Foreskin fibroblast (primary cell): ENCODE measurements at places on chromosomes 5 and 9.

DNA sequence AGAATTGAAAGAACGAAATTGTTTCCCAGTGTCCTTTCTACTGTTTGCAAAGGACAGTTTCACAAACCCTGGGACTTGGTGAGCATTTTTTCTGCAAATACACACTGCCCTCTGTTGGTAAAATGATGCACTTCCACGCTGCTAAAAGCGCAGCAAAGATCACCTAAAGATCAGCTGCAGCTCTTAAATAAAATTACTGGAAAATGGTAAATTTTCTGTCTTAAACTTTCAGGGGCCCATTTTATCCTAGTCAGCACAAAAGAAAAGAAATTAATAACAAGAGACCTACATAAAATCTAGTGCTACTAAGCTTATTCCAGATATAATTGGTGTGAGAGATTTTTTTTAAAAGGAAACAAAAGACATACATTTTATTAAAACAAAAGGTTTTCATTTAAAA, 566.0 kb downstream of the CAAP1 start:
- peak; percentile 68 for DNase-seq

DNA sequence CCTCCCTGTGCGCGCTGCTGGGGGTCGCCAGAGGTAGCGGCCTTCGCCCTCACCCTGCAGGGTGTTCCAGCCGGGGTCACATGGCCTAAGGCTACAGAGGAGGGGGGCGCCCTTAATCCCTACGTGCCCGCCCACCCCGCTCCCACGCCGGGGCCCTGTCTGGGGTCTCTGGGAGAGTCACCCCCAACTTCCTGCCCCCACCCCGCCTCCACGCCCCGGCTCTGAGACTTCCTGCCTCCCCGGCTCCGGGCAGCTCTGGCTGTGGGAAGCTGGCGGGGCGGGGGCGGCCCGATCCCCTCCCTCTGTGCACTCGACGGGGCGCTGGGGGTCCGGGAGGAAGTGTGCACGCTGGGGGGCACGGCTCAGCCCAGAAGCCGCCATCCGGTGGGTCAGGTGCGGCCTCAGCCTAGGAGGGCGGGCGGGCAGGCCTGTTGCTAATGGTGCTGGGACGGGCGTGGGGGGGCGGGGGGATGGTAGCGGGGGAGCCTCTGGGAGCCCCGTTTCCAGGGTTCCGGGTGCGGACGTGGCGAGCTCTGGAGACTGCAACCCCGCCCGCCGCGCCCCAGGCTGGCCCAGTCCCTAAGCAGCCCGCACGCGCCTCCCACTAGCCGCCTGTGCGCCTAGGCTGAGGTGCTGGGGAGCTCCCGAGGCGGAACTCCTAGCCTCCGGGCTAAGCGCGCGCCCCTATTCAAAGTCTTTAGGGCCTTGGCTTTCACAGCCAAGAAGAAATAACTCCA, 61.6 kb downstream of the CXXC5 start:
- no peak for DNase-seq

DNA sequence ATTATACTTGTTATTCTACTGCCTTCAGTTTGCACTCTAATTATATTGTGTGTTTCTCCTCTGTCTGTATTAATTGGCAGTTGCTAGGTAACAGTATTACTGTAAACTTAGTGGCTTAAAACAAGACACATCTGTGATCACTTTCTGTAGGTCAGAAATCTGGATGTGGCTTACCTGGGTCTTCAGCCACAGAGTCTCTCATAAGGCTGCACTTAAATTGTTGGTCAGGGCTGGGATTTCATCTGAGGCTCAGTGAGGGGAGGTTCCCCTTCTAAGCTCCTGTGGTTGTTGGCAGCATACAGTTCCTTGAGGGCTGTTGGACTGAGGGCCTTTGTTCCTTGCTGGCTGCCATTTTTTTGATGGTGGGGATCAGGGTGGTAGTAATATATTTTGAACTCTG, 68.8 kb downstream of the SLC44A1 start:
- no peak for DNase-seq

DNA sequence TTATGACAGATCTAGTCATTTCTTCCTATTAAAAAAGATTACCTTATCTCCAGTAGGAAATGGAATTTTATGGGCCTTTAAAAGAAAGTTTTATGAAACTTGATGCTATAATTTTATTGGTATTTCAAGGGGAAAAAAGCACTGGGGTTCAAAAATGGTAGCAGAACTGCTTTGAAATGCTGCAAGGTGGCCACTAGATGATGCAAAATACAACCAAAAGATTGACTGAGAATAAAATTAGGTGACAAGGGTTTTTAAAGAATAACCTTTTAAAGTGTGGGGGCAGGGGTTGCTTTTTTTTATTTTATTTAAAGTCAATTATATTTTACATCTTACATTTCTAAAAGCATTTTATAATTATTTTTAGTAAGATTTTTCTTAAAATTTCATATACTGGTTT, 61.7 kb downstream of the KLF9 start:
- no peak for DNase-seq

DNA sequence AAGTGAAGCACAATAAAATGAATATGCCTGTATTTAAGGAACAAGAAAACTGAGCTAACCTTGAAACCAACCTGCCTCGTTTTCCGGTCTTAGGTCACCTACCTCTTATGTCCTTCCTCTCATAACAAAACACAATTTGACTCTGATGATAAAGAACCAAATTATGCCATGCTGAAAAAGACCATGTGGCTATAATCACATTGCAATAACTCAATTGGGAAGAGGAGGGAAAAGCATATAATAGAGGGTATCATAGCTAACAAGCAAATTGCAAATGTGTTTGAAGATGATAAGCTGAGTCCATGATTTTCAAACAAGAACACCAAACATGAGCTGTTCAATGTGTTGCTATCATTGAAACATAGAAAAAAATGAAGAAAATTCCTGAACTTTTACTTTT, 260.8 kb downstream of the PLK2 start:
- no peak for DNase-seq

DNA sequence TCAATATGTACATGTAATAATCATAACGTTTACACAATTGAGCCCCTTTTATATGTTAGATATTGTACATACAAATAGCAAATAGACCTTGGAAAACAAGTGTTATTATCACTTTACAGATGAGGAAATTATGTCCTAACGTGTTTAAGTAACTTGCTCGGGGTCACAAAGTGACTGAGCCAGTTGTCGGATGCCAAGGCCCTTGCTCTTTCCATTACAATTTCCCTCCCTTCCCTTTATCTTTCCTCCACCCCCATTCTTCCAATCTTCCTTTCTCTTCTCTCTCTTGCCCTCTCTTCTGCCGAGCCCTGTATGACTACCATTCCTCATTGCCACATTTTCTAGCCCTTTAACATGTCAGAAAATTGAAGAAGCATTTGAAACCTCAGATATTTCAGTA, 34.4 kb upstream of the RAD23B start:
- DNase-seq, result no peak

DNA sequence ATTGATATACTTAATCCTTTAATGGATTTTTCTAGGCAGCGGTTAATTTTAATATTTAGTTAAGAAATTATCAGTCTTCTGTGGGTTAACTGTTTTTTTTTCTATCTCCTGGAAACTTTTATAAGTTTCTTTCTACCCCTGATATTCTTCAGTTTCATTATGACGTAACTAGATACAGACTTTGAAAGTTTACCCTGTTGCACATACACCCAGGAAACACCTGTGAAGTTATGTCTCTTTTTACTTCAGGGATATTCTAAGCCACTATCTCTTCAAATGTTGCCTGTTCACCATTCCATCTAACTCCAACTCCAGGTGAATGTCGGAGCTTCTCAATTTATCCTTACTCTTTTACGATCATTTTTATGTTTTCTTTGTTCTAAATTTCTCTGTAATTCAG, 329.0 kb downstream of the ICE1 start:
- no peak for DNase-seq

- peak; percentile 67 for DNase-seq
Measured at GRCh38 chr5:119515192-119515591, 62.9 kb downstream of the HSD17B4 start.

DNA sequence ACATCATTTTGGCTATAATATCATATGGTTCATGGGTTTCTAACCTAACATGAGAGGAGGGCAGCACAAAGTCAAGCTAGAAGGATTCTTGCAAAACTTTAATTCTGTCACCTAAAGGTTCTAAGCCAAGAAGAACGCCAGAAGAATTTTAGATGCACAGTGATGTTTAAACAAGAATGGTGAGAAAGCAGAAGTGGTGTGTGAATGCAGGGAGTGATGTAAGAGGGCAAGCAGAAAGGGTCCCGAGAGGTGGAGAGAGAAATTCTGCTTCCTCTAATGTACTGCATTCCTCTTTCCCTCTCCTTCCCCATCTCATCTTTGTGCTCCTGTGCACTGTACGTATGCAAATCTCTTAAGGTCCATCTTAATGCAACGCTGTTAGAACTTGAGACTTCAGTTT, 2.1 kb upstream of the TRMO start:
- DNase-seq, result no peak

GRCh38 chr5:68240202-68240601, 24.6 kb downstream of the PIK3R1 start:
- DNase-seq, result no peak

- no peak for DNase-seq
Measured at GRCh38 chr9:129150672-129151211, 27.3 kb downstream of the IER5L start.

DNA sequence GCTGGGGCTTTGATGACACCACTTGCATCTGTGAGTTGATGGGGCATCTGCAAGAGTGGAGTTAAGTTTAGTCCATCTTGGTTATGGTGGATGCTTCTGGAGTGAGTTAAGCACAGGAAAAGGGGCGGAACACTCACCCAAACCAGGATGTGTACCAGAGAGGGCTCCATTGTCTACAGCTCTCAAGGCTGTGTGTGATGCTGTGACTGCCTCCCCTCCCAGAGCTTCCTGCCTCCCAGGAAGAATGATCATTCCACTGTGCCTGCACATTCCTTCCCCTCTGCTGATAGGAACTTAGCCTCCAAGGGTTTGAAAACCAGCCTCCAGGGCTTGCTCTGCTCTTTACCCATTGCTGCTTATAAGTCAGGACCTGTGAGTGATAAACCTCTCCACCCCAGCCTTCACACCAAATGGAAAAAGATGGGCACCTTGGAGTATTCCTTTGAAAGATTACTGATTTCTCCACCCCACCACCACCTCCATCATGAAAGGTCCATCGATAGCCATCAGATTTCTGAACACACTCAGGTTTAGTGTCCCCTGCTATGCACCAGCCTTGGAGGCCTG, 160.1 kb upstream of the SPRY4 start:
- DNase-seq, result peak; percentile 64

DNA sequence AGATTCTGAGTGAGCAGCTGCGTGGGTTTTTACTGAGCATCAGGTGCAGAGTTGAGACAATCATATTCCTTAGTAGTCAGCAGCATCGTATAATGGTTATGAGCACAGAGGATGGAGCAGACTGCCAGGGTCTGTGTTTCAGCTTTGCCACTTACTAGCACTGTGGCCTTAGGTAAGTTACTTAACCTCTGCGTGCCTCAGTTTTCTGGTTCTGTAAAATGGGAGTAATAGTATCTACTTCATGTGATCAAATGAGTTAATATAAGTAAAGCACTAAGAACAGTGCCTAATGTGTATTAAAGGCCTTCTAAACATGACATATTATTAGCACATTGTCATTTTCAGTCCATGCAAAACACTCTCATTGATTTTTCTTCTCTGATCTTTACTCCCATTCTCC, 4.8 kb upstream of the BTF3 start:
- DNase-seq, result no peak

- peak; percentile 32 for DNase-seq
Measured at GRCh38 chr9:133683586-133684120, 47.5 kb downstream of the DBH start.

DNA sequence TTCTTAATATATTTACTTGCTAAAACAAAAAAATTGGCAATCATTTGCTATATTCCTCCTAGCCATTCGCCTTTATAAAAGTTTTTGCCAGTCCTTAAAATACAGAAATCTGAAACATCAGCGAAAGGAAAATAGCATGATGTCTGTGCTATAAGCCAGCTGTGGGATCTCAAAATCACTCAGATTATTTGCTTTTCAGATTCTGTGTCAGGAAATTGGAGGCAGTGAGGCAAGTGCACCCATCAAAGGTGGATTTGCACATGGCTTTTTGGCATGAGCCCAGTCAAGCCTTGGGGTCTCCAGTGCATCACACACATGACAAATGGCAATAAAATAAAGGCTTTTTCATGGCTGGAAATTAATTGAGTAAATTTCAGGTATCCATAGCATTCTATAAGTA, 196.8 kb upstream of the DAPK1 start:
- DNase-seq, result no peak

DNA sequence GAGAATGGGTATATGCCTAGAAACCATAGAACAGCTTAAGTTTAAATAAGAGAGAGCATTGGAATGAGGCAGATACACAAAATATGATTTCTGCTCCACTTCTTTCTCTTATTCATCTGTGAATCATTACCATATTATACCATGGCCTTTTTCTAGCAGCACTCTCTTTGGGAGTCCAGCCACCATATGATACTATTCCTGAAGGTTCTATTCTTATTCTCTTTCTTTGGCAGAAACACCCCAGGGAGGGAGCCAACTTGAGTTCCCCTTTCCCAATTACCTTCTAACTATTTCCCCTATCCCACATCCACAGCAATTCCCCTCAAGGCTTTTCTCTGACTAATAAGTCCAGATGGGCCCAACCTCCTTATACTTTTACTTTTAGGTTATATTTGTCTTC, 55.9 kb downstream of the NDUFAF2 start:
- DNase-seq, result peak; percentile 17

- peak; percentile 56 for DNase-seq
Measured at GRCh38 chr9:77305622-77306400, 128.5 kb downstream of the VPS13A start.

- DNase-seq, result no peak
Measured at GRCh38 chr9:76007935-76008334, 117.5 kb downstream of the PCSK5 start.

DNA sequence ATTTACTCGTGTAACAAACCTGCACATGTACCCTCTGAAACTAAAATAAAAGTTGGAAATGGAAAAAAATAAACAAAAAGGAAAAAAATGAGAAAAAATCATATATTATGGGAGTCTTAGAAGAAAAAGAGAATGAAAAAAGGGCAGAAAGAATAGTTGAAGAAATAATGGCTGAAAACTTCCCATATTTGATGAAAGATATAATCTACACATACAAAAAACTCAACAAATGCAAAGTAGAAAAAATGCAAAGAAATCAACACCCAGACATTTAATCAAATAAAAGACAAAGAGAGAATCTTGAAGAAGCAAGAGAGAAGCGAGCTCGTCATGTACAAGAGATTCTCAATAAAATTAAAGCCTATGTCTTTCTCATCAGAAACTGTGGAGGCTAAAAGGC, 73.8 kb downstream of the SLC25A46 start:
- no peak for DNase-seq

- DNase-seq, result no peak
Measured at GRCh38 chr9:99475401-99476065, 253.5 kb downstream of the SEC61B start.

- no peak for DNase-seq
Measured at GRCh38 chr9:6937209-6937608, 179.4 kb downstream of the KDM4C start.

- no peak for DNase-seq
Measured at GRCh38 chr9:128124451-128124850, 3.1 kb downstream of the PTGES2 start.

- DNase-seq, result no peak
Measured at GRCh38 chr5:137233726-137234125, 265.4 kb downstream of the SPOCK1 start.

- DNase-seq, result peak; percentile 60
Measured at GRCh38 chr9:34989946-34990635, 546 bp downstream of the DNAJB5 start.

GRCh38 chr5:158819095-158819494, 280.6 kb downstream of the EBF1 start:
- DNase-seq, result no peak
